Activated CD4-positive, alpha-beta T cell treated with anti-CD3 and anti-CD28 coated beads, Interleukin-2, Interleukin-4, amounts not matched to agents 100 ng/mL and 50 ng/mL, durations not matched to agents 16 hours and 8 hours (primary cell): ENCODE measurements at places on chromosomes 16 and 17.

DNA sequence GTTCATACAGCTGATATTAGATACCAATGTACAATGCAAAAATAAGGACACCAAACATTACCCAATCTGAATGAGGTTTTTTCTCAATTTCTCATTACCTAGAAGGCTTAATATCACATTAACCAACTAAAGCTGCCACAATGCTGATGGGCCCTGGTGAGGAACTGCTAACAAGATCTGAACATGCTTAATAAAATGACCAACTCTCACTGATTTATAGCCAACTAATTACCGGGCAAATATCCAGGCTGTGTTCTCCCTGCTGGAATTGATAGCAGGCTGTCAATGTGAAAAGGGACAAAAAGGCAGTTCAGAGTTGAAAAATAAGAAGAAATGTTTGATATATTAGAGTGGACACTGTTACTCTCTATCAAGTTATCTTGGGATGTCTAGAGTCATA, 124.6 kb downstream of the TOX3 start:
- no peak for DNase-seq

GRCh38 chr16:19923396-19923795, 38.7 kb upstream of the GPRC5B start:
- DNase-seq = no peak

DNA sequence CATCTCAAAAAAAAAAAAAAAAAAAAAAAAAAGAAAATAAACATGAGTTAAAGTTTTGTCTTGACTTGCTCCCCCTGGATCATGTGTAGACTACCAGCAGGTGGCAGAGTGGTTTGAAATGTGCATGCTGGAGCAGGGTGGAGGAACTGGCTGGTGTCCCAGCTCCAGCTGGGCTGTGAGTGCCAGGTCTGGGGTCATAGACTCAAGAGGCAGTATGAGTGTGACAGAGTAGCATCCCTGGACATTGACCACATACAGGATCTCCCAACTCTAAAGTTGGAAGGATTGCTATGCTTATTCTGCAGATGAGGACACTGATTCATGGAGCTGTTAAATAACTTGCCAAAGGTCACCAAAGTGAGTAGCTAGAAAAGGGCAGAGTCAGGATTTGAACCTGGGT, 198.0 kb upstream of the MPHOSPH6 start:
- DNase-seq = no peak

DNA sequence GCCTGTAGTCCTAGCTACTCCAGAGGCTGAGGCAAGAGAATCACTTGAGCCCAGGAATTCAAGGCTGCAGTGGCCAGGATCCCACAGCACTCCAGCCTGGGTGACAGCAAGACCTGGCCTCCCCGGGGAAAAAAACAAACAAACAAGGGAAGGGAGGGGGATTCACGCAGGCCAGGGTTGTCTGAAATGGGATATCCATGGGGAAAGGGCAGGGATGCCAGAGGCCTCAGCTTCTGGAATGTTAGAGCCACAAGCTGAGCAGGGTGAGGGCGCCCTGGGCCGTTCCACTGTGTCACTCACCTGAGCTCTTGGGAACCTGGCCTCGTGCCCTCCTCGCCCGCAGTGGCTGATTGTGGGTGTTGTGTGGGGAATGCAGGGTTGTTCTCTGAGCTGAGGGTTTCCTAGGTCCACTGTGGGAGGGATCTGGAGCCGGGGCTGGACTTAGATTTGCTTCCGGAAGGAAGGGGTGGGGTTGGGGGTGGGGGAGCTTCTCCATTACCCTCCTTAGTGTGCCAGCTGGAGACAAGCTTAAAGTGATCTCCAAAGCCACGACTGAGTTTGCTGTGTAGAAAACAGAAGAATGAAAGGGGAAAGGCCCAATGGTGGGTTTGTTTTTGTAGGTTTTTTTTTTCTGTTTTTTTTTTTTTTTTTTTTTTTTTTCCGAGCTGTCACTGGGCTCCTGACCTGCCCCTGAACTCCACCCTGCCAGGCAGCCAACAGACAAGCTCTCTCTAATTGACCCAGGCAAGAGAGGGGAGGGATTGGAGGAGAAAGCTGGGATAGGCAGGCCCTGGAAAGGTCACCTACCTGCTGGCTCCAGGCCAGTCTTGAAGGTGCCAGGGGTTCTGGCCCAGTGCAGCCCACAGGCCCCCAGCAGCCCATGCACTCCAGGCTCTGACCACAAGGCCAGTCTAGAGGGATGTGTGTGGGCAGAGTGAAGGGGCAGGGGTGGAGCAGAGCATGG, at the start of gene SULT1A1:
SULT1A1 (minus strand) TSS at position 414 of the 964 bp plus-strand sequence. CDS start 1,189 bp downstream, outside the sequence.
- no peak for DNase-seq

DNA sequence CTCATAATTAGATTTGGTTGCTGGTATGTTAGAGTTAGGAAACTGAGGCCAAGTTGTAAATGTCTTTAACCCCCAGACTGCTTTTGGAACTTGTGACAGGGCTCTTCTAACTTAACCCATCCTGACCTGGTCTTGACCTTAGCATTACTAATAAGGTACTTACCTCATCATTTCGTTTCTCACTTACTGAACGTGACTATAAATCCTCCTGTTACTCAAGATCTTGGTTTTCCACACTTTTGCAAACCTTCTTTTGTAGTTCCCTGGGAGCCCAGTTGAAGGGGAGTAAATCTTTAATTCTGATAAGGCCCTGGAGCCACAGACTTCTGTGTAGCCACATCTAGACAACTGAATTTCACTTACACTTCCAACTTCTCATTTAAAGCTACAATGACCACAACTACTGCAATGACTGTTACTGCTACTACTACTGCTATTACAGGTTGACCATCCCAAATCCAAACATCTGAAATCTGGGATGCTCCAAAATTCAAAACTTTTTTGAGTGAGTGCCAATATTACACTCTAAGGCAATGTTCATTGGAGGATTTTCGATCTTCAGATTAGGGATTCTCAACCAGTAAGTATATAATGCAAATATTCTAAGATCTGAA, 248.8 kb upstream of the TBX2 start:
- DNase-seq = no peak
